ENCODE measurements at places on chromosomes 6 and 20.

DNA sequence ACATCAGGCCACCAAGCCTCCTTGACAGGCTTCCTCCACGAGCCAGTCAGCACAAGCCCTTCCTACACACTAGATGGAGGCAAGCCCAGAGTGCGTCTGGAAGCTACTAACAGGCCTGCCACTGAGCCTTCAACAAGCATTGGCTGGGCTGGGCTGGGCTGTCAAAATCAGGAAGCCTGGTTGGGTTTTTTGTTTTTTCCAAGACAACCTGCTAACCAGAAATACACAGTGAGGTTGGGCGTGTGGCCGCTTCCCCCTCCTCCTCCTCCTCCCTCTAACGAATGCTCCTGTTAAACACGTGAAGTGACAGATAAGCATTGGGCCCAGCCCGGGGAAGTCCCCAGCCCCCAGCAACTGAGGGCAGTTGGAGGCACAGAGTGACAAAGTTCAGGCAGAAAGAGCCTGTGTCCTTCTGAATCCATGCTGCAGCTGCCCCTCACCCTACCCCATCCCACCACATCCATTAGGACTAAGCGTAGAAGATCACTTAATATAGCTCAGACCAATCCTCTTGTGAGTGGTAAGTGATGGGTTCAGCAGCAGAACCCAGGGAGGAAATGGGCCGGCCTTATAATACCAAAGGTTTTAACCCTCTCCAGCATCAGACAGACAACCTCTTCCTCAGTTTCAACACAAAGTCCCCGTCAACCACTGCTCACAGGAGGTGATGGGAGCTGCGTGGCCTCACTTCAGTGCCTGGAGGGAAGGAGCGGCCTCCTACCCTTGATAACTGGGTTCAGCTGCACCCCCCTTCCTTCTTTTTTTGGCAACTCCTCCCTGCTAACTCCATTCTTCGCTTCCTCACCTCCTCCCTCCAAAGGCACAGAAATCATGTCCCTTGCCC lies 1.1 kb downstream of the NFATC2 start:
- peak; percentile 39 for DNase-seq

- DNase-seq = no peak
Observed at GRCh38 chr6:158531970-158532369, 27.9 kb upstream of the TMEM181 start.

DNA sequence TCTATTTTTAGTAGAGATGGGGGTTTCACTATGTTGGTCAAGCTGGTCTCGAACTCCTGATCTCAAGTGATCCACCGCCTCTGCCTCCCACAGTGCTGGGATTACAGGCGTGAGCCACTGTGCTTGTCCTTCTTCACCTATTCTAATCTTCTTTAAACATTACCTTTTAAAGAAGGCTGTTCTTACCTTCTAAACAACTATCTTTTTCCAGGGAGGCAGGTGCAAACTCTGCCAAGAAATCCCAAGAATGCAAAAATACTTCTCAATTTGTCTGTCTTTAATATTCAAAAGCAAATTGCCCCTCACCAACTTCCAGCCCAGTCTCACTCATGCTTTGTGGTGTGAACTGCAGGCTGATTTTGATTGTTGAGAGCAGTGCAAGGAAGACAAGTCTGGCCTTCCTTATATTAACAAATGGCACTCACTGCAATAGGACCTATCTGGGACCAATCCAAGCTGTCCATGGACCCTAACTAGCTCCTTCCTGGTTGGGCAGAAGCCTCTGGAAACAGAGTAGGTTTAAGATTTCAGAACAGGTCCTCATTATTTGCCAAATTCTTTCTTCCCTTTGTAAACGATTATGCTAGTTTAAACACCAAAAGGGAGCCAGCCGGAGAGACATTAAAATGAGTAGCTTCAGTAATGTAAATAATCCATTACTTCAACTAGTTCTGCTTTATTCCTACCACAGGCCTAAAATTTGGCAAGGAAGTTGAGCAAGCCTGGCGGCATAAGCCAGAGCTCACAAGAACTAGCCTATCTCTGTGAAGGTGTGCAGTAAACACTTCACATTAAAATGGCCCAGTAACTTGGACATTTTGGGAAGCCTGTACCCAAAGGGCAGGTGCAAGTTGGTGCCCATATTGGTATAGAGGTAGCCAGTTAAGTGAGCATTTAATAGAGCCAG lies 1.6 kb downstream of the SCAND1 start:
- peak; percentile 50 for DNase-seq

DNA sequence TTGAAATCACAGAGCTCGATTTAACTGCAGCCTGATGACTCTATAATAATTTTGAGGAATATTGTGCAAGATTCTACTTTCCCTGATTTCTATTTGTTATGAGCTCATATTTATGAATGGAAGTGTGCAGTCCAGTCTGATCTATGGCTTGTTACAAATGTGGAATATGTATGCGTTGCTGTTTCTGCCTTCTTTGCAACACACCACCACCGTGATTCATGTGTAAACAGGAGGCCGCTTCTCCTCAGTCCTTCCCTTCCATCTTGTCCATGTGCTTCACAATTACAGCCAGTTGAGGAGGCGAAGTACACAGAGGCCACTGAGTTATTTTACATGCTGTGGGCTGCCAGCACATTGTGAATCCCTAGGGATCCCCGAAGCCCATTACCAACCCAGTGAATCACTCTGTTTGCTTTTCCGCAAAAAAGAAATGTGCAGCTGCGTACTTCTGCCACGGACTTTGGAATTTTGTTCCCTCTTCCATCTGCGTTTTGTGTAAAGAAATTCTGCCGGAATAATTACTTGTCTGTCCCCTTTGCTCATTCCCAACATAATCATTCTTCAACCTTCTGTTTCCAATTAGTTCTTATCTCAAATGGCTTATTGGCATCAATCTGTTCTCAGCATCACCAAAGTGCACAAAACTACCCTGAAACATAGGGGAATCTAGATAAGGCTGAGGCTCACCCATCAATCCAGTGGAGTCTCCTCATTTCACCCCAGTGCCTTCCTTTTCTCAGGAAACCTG lies 551.6 kb upstream of the CITED2 start:
- DNase-seq = peak; percentile 59

- peak; percentile 48 for DNase-seq
Observed at GRCh38 chr6:139853302-139853992, 479.0 kb upstream of the CITED2 start.

GRCh38 chr20:4563031-4563430 lies 158.7 kb upstream of the PRND start:
- no peak for DNase-seq

DNA sequence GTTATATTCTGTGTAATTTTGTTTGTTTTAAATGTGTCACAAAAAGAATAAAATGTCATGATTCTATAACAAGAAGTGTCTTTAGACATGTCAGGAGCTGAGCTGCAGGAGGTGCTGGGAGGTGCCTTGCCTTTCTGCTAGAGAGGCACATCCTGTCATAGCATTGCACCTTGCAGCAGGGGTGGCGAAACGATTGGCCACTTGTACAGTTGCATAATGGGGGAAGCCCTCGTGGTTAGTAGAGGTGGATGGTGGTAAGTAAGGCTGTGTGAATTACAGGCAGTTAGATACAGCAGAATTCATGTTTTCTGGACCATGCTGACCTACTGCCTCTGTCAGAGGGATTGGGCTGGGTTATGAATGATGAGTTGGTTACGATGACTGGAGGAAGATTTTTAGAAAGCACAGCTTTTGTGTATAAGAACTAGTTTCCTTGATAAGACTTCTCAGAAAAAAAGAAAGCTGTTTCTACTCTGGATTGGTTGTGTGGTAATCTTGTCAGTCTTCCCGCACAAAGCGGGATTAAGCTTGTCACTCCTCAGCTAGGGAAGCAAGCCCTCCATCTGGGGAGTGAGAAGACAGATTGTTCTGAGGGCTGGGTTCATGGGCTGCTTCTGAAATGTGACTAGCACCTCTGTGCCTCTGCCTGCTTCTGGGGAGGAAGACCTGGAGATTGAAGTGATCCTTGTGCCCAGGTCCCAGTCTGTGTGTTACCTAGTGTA lies 74.9 kb downstream of the FOXO3 start:
- DNase-seq = peak; percentile 49

DNA sequence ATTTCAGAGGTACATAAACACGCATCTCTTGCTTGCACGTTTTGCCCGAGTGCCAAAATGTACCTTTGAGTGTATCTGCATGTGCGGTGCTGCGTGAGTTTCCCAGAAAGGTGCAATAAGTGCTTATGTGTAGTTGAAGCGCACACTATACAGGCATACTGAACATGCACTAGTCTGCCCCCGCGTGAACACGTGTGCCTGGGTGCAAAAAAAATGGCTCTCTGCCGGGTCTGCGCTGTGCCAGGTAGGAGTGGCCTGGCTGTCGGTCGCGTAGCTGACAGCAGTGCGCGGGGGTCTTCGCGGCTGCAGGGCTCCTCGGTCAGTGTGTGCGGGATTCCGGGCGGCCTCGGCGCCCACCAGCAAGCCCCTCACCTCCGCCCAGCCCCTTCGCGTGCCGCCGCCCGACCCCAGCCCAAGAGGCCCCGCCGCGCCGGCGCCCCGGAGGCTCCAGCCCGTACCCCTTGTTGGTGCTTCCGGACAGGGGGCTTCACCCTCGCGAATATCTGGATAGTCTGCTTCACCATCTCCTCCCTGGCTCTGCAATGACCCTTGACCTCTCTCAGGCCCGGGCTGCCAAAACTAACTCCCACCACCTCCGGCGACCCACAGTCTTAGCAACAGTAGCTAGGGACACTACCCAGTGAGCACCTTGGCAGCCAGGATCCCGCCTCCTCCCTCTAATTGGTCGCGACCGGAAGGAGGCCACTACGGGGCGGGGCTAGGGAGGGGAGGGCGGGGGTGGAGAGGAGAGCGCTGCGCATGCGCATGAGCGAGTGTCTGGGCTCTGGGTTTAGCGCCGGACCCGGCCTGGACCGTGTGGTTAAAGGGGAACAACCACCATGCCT lies at the start of gene KIF6:
KIF6 (minus strand) TSS at position 622 of the 845 bp plus-strand sequence; CDS start at position 524, 98 bp downstream.
- peak; percentile 84 for DNase-seq

DNA sequence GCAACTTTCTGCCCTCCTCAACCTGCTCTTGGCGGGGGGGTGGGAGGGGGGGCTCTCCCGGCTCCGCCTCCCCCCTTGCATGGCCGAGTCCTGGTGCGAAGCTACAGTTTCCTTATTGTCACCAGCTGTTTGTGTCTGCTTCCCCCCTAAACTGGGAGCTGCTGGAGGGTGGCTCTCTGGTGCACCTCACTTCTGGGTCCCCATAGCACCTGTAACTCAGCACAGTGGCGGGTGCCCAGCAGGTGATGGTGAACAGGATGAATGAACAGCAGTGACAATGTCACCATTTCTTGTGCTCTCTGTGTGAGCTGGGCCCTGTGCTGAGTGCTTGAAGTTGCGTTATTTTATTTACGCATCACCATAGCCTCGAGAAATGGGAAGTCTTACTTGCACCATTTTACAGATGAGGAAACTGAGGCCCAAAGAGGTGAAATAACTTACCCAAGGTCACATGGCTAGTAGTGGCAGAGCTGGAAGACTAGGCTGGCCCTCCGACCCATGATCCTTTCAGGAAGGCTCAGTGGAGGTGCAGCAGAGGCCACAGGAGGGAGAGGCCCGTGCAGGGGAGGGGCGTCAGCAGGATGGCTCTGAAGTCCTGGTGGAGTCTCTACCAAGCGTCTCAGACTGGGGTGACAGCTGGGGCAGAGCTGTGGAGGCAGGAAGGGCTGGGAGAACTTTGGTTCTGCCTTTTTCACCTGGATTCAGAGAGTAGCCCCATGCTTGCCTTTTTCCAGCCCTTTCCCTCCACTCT lies 41.8 kb downstream of the SRC start:
- no peak for DNase-seq

- DNase-seq = no peak
Observed at GRCh38 chr6:84061613-84062398, 28.2 kb downstream of the MRAP2 start.

- peak; percentile 86 for DNase-seq
Observed at GRCh38 chr6:34986845-34987246, 97.8 kb downstream of the ANKS1A start.

DNA sequence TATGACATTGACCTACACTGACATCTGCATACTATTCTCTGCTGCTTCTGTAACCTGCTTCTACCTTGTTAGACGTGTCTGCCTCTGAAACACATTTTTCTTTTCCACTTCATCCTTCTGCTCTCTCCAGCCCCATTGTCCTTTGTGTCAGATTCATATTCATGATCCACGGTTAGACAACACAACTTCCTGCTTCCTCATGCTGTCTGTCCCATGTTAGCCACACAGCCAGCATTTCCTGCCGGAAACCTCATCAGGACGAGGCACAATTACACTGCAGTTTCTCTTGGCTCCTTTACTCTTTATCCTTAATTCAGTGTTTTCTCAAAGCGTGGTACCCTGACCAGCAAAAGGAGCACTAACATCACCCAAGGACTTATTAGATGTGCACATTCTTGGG lies 150.2 kb downstream of the TBC1D7 start:
- DNase-seq = no peak

- no peak for DNase-seq
Observed at GRCh38 chr6:153725456-153725855, 313.6 kb upstream of the OPRM1 start.

- DNase-seq = no peak
Observed at GRCh38 chr20:48401359-48401758, 426.4 kb downstream of the PREX1 start.

DNA sequence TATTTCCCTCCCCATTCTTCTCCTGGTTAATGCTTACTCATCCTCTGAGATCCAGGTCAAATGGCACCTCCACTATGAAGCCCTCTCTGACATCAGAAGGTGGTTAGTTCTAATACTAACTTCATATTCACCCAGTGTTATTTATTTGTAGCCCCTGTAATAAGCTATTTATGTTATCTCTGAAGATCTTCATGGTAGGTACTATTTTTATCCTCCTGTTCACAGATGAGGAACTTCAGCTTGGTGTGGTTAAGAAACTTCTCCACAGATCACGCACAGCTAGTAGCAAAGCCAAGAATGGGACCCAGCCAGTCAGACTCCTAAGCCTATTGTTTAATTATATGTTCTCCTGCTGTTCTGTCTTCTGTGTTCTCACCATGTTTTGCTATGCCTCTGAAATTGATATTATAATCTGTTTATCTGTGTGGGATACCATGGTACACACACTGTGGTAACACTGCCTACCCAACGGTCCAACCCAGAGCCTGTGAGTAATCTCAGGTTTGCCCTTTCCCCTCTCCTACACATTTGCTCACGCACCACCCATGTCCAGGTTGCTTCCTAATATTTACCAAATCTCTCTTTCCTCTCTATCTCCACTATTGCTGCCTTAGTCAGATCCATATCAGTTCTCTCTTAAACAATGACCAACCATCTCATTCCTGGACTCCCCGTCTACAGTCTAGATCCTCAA lies 98.4 kb downstream of the IPCEF1 start:
- DNase-seq = no peak

DNA sequence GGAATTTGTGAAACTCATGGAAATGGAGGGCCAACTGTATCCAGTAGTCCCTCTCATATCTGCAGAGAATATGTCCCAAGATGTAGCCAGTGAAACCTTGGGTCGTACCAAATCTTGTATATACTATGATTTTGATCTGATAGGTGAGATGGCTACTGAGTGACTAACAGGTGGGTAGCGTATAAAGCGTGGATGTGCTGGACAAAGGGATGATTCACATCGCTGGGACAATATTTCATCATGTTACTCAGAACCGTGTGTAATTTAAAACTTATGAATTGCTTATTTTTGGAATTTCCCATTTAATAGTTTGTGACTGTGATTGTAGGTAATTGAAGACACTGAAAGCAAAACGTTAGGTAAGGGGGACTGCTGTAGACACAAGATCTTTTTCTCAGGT lies 144.1 kb downstream of the SMAP1 start:
- peak; percentile 61 for DNase-seq
